CD8-positive, alpha-beta memory T cell (primary cell): ENCODE measurements at places on chromosomes 7 and 10.
A peak's percentile ranks its signal among the peaks of the same experiment; 100 is the strongest.

DNA sequence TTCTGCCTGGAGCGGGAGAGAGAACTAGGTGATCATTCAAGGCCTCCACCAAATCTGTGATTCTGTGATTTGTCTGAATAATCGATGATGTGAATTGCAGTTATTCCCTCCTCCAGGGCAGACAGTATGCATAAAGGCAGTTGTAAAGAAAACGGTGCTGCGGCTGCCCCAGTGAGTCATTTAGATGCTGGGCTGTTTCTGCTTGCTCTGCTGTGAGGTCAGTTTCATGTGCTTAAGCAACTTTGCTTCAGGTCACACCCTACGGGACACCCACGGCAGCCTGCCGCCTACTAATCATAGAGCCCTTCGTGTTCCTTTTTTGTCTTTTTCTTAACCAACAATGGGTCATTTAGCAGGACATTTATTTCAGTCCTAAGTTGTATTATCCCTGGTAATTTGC lies 158.1 kb upstream of the PITRM1 start:
- DNase-seq = no peak

DNA sequence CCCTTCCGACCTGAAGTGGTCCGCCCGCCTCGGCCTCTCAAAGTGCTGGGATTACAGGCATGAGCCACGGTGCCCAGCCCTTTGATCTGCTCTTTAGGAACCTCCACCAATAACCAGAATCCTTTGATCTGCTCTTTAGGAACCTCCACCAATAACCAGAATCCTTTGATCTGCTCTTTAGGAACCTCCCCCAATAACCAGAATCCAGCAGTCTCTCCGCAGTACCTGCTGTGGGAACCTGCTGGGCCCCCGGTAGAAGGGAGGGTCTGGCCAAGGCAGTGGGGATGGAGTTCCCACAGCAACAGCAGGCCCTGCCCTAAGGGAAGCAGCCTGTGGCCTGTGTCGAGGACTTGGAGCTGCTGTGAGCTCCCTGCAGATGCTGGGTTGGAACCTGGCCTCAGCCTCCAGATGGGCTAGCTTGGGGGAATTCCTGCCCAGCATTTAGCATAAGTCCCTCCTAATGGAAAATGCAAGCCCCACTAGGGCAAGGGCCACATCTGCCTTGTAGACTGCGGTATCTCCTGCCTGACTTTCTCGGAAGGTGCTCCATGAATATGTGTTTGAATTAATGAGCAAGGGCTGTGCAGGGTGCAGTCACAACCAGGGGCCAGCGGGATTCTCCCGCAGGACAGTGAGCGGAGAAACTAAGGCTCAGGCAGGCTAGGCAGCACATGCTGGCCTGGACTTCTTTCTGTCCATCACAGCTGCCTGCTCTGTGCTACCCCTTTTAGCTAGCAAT lies 165.8 kb downstream of the UBE2H start:
- DNase-seq = no peak

- DNase-seq = no peak
These were observed 129.7 kb downstream of the PLCE1 start for GRCh38 chr10:94123258-94123995.

- no peak for DNase-seq
These were observed 27.1 kb downstream of the COPG2 start for GRCh38 chr7:130641497-130641896.

DNA sequence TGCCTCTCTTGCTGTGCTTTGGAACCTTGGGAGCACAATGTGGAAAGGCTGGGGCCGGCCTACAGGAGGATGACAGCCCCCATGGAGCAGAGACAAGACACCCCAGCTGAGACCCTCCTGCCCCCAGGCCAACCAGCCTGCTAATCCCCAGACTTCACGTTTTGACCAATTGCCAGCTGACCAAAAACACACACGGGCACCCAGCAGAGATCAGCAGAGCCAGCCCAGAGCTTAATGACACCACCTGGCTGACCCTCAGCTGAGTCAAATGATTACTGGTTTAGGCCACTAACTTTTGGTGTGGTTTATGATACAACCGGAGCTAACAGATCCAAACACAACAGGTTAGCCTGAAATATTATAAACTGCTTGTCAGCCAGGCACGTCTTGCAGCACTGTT lies 111.2 kb upstream of the KIF5B start:
- DNase-seq = no peak

DNA sequence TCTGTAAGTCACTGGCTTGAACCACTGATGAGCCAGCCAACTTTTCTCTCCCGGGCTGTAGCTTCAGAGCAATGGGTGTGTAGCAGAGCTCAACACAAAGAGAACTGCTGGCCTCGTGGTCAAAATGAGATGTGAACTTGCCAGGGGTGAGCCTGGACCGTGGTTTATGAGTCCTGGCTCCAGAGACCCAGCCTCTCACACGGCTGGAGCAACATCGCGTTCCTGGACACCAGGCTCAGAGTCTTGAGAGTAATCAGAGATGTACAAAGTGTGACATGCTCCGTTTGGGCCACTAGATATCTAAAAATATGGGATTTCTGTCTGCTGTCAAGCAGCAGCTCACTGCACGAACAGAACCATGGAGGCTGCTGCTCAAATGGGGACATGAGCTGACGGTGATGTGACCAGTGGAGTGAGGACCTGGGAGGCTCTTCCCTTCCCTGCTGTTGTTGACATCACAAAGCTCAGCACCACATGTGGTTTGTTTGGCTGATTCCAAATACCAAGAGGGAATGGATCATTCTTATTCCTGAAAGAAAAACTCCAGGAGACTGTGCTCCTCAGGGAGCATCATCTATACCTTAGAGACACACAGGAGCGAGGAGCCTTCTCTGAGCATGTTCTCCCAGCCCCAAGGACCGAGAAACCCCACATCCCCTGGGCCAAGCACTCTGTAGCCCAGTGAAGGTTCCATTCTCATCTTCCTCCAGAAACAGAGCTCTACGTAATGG lies 9.2 kb upstream of the SVIL start:
- DNase-seq = no peak

- no peak for DNase-seq
These were observed 151.3 kb downstream of the GALNT11 start for GRCh38 chr7:152176797-152177196.

- DNase-seq = no peak
These were observed 89.0 kb downstream of the ST8SIA6 start for GRCh38 chr10:17365402-17365801.

GRCh38 chr10:14860791-14861190 lies 17.9 kb upstream of the SUV39H2 start:
- DNase-seq = no peak

- no peak for DNase-seq
These were observed 106.7 kb downstream of the PTPRE start for GRCh38 chr10:128013626-128014025.

DNA sequence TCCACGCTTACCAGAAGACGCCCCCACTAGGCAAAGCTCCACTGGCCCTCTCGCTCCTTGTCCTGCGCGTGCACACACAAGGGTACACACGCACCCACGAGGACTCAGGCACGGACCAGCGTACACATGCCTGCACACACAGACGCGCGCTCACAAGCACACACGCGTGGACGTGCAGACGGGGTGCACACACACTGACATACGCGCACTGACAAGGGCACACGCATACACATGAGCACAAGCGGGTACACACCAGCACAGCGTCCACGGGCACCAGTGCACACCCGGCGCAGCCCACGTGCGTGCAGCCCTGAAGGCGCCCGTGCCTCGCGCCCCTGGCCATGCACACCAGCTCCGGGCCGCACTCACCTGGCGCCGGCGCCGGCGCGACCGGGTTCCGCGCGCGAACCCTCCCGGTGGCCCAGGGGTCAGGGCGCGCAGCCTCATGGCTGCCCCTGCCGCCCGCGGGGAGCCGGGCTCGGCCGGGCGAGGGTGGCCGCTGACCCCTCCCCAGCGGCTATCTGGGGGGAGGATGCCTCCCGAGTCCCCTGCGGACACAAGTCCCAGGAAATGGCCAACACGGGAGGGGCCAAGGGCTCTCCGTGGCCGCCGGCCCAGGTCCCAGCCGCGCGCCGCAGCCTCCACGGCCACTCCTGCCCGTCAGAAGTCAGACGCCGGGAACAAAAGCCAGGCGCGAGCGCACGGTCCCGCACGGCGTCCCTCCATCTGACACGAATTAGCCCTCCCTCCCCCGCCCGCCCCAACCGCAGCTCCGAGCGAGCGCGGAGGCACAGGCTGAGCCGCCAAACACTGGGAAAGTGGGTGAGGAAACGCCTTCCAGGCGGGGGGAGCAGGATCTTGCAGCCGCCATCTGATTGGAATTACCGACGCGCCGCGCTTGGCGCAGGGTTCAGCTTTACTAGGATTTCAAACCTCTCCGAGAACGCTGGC lies 45.0 kb downstream of the TNS3 start:
- no peak for DNase-seq

DNA sequence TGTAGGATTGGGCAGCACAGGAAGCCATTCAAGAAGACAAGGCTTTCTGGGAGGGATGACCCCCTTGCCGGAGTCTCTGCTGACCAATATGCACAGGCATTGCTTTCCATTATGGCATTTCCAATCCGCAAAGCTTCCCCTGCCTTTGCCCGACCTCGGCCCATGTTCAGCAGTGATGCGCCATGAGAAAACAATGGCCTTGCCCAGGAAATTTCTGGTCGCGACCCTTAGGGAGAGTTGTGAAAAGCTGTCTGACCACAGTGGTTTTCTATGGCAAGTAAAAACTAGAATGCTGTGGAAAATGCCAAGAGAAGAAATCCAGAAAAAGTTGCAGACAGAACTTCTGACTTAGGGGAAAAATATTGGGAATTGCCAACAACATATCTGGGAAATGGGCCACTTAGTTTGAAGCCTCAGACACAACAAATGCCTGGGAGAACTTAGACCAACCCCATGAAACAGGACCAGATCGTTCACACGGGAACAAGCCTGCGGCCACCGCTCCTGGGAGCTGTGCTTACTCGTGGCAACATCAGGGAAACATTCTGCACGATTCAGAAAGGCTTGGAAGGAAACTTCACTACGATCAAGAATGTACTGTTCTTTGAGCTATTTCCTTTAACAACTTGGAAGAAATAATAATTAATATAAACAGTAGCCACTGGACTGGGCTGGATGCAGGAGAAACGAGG lies 512.4 kb downstream of the TNS3 start:
- no peak for DNase-seq

GRCh38 chr10:14584661-14585060 lies 190.0 kb downstream of the FAM107B start:
- peak; percentile 46 for DNase-seq
